AG04449 (cell line): ENCODE measurements at places on chromosomes 11 and 22.

DNA sequence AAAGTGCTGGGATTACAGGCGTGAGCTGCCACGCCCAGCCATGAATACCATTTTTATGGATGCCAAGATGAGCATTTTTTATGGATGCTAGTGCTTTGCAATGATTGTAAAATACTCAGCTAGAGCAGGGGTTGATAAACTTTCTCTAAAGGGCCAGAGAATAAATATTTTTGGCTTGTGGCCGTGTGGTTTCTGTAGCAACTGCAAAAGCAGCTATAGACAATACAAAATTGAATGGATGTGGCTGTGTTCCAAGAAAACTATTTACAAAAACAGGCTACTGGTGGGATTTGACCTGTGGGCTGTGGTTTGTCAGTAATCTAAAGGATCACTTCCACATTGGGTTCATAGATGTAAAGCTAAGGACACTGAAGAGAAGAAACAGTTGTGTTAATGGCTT, 56.0 kb downstream of the COMMD9 start:
- no peak for DNase-seq

- DNase-seq: no peak
Measured at GRCh38 chr11:77172666-77172982, 44.6 kb downstream of the MYO7A start.

GRCh38 chr11:6559369-6559768, 44.0 kb downstream of the RRP8 start:
- no peak for DNase-seq

GRCh38 chr11:116537121-116537520, 235.7 kb downstream of the BUD13 start:
- no peak for DNase-seq

GRCh38 chr11:132137981-132138313, 767.5 kb downstream of the NTM start:
- no peak for DNase-seq
